ENCODE measurements at places on chromosomes 1 and 21. TPM values are rescaled to one million over a fixed set of nuclear protein-coding genes. Genes with fewer than 3 reads are reported as not detected.

DNA sequence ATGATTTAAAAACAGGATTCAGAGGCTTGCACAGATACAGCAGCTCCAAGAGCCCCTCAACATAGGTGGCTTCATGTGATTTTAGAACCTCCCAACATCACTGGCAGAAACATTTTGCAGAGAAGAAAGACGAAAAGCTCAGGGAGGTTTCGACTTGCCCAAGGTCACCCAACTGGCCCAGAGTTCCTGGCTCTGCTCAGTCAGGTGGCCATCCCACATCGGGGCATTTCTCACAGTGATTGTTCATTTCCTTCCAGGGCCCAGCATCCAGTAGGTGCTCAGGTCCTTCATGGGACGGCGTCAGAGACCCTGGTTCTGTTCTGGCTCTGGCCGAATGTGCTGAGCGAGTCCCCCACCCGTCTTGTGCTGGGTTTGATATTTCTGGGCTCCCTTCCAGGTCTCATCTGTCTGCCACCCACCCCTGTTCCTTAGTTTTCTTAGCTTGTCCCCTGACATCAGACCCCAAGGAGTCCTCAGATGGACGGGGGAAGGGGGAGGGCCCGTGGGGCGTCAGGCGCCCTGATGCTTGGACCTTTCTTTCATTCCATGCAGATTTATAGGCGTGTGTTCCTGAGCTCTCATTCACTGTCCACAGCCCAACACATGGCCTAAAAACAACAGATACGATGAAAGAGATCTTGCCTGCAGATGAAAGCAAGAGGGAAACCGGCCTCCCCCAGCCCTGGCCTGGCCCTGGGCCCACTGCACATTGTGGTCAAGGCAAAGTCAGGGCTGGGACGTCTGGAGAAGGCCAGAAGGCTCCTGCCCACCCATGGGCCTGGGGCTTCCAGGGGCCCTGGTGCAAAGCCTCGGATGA is 123.1 kb upstream of the ZBTB40 start:
- no peak for DNase-seq

DNA sequence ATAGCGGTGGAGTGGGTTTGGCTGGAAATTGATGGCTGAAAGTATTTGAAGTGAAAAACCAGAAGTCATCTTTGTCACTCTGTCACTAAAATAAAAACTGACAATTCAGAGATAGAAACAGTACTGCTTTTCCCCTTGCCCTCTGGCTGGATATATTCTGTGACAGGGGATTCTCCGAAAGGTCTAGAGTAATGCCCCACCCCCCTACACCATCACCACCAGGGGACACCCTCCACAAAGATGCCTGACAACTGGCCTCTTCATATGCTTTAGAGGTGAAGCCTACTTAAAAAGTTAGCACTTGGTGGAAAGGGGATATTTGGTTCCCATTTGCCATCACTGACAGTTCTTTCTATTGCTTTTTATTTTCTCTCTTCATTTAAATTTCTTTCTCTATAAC is 73.5 kb downstream of the SGIP1 start:
- no peak for DNase-seq

DNA sequence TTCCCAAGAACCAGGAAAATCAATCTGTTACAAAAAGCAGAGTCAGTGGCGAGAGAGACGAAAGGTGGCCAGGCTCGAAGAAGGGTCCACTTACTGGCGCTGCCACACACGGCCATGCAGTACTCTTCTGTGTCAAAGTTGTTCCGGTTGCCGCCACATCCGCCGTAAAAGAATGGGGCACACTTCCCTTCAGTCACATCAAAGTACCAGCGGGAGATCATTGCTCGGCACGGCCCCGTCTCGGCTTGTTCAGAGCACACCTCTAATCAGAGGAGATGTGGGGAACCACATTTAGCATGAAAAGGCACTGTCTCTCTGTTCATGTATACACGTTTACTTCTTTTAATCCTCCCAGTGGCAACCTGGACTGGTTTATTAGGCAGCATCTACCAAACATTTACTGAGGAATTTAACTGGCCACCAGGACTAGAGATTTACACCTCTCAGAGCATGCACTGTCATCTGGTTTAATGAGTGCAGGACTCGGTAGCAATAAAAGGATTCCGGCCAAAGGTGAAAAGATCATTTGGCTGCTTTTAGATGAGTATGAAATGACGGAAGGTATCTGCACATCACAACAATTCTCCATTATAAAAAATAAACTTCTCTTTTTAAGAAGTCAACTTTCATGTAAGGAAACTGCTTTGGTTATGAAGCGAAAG is 170.5 kb downstream of the APP start:
- DNase-seq: no peak

- DNase-seq: no peak
Observed at GRCh38 chr1:245684571-245684970, 529.8 kb downstream of the KIF26B start.

The SMPDL3B gene
- 1.6 TPM for total RNA-seq

GRCh38 chr1:119935373-119935772 is 39.1 kb upstream of the ADAM30 start:
- no peak for DNase-seq

All from skin of body (tissue), 3 donors.